SK-N-MC (cell line): ENCODE measurements at places on chromosomes 1 and 21.

- no peak for DNase-seq
These were observed at the start of gene C1QC for GRCh38 chr1:22643381-22643780. Gene C1QC, plus strand, starts transcription at chr1:22643633. Its CDS starts 391 bp downstream, at chr1:22644024.

DNA sequence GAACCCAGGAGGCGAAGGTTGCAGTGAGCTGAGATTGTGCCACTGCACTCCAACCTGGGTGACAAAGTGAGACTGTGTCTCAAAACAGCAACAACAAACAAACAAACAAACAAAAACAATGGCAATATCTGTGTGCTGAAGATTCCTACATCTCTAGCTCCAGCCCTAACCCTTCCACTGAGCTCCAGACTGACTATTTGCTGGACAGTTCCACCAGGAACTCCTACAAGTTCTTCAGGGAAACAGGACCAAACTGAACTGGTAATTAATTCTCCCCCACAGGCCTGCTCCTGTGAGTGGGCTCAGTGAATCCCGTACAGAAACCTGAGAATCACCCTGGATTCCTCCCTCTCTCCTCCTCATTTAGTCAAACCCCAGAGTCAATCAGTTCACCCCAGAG lies 1.5 kb downstream of the SERPINC1 start:
- DNase-seq: no peak

GRCh38 chr1:215501496-215501895 lies 65.6 kb upstream of the KCTD3 start:
- no peak for DNase-seq

GRCh38 chr1:222040955-222041354 lies 299.1 kb upstream of the DUSP10 start:
- no peak for DNase-seq

DNA sequence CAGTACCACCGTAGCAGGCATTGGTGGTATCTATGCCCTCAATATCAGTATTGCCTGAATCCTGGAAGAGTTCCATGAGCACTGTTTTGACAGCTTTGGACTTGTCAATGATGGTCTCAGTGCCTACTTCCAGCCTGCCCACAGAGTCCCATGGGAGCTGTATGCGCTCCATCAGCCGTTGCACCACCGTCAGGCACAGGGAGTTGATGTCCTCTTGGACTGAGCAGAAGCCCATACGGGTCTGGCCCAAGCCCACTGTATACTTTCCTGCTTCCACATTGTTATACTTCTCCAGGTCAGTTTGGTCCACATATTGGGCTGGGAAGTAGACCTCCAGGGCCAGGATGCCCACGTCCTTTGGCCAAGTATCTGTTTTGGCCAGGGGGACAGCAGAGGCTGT lies 4.5 kb downstream of the HMGCS2 start:
- DNase-seq: no peak
